Kidney capillary endothelial cell (primary cell): ENCODE measurements at places on chromosomes 7 and 10.
A peak's percentile ranks its signal among the peaks of the same experiment; 100 is the strongest.

GRCh38 chr10:22874189-22874854 is 53.5 kb upstream of the ARMC3 start:
- DNase-seq: no peak

DNA sequence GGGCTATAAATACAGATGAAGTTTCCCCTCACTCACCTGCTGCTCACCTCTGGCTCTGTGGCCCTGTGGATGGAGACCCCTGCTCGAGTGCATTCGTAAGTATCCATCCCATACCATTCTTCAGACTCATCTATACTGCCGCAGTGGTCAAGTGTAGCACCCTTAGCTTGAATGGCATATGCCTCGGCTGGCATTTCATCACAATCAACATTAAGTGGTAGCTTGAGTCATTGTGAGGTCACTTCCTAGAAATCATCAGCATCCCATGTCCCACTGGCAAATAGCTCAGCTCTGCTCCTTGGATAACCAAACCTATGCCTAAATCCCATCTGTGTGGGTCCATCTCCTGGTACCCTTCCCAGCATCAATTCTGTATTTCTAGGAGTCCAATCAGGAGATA is 38.2 kb downstream of the MDH2 start:
- DNase-seq: peak; percentile 58

DNA sequence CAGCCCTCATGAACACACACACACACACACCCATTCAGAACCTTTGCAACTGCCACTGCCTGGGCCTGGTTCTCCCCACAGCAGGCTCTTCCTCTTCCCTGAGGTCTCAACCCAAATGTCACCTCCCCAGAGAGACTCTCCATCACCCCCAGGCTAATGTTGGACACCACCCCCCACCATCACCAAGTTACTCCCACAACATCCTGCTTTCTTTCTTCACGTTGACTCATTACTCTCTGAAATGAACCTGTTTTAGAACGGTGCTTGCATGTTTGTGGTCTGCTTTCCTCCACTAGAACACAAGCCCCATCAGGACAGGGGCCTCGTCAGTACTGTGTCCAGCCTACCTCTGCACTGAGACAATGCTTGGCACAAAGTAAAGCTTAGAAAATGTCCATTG is 16.0 kb downstream of the AFAP1L2 start:
- DNase-seq: no peak

- DNase-seq: no peak
Observed at GRCh38 chr7:29397398-29397797, 166.2 kb upstream of the PRR15 start.

- no peak for DNase-seq
Observed at GRCh38 chr7:130385600-130386066, 5.3 kb downstream of the CPA1 start.

DNA sequence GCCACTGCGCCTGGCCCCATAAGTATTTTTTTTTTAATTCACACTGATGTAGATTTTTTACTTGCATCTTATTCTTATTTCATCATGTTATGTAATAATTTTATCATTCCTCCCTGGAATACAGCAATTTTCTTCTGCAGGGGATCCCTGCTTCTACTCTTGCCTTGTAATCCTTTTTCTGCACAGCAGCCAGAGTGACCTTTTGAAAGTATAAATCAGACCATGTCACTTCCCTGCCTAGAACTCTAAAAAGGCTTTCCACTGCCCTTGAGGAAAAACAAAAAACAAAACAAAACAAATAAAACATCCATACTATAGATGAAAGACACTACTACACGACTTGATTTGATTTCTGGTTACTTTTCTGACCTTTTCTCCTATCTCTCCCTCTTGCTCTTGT is 1334.7 kb downstream of the REEP3 start:
- DNase-seq: no peak

DNA sequence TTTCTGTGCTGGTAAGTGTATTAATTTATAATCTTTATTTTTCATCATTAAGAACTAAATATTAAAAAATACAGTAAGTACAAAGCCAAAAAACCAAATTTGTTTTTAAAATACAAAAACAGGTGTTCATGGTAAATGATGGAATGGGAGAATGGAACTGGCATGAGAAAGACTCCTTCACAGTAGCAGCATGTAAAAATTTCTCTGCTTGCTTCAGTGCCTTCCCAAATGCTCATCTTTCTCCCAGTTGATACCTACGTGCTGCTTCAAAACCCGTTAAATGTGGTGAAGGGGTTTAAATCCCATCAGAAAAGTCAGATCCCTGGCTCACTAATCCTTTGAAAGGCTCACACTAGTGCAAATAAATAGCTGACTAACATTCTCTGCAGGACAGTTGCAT is 4.2 kb downstream of the RNF133 start:
- DNase-seq: no peak

GRCh38 chr10:111455776-111456426 is 379.1 kb downstream of the ADRA2A start:
- no peak for DNase-seq

- no peak for DNase-seq
Observed at GRCh38 chr10:97740613-97741012, 3.7 kb downstream of the ZFYVE27 start.

DNA sequence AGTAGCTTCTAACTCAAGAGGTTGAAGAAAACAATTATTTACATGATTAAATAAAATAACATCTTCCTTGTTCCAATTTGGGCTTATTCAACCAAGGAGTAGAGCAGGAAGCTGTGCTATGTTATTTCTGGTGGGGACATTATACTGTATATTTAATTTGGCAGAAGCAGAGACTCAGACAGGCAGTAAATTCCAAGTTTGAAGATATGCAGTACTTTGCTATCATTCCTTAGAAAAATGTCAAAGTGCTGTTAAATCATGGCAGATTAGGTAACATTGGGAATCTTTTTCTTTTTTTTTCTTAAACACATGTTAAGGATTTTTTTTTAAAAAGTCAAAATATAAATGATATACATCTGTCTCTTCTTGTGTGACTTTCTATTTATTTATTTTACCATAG is 190.1 kb downstream of the SUGCT start:
- DNase-seq: no peak

GRCh38 chr7:35727571-35727970 is 32.6 kb upstream of the HERPUD2 start:
- no peak for DNase-seq

DNA sequence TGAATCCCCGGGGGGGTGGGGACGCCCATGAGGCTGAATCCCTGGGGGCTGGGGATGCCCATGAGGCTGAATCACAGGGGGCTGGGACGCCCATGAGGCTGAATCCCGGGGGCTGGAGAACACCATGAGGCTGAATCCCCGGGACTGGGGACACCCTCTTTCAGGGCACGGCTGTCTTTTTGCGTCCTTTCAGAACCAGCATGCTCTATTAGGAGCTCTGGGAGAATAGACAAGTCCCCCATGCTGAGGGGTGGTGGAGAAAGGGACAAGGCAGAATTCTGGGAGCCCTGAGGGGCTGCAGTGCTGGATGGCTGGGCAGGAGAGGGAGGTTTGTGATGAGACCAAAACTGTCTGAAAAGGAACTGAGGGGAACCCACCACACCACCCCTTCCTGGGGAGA is 257.3 kb upstream of the TCERG1L start:
- DNase-seq: no peak

DNA sequence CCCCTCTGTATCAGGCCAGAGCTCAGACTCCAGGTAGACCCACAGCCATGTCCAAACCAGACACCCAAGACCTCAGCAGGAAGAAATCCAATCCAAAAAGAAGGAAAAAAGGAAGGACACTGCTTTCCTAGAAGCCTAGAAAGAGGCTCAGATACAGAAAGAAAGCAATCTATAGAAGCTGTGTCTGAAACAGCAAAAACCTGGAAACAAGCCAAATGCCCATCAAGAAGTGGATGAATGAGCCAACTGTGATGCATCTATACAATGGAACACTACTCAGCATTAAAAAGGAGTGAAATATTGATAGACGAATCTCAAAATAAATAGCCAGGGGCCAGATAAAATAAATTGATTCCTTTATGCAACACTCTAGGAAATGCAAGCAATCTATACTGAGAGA is 31.6 kb downstream of the GRB10 start:
- DNase-seq: no peak

DNA sequence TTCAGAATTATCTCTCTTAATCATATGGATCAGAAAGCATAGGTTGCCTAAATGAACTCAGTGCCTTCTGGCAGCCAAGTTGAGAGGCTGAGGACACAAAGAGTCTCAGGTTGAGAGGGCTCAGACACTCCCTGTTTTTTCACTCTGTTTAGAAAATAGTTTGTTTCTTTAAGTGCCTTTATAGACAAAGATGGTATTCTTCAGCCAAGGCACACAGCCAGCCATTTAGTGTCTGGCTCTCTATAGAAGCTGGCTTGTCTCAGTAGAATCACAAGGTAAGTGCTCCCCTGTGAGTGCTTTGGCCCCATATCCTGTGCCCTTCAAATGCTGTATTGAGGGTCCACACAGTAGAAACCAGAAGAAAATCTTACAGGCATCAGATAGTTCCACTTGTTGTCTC is 3.6 kb downstream of the GPR158 start:
- DNase-seq: no peak

- no peak for DNase-seq
Observed at GRCh38 chr10:127576740-127577161, 27.6 kb downstream of the NPS start.

DNA sequence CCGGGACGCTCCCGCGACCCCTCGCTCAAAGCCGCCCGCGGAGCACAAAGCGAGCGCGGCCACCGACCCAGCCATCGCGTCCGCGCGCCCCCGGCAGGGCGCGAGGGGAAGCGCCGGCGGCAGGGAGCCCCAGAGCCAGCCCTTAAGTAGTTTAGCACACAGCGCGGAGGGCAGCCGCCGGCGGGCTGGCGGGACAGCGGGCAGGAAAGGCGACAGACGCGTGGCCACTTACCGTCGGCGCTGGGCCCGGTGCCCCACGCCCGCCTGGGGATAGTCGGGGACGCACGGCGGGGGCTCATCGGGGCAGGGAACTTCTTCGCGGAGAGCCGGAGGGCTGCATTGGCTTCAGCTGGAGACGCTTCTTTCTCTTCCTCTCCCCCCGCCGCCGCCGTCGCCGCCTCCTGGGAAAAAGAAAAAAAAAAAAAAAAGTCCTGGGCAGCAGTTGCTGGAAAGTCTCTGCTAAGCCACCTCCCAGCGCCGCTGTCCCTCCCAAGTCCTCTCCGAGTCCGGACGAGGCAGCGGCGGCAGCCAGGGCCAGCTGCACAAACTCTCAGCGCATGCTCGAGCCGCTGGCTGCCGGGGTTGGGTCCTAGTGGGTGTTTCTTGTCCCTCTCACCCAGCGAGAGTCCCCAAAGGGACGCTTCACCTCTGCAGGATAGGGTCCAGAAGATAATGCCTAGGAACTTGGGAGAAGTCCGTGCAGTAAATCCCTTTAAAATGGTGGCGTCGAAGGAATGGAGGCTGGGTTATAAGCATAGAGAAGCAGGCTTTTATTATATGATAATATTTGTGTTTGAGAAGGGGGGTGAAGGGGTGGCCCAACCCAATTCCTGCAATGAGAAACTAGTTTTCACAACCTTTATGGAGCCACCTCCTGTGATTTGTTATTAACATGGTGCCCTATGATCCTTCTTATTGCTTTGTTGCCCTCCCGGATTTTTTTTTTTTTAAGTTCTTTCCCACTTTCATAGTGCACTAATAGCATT is at the start of gene TSPAN12:
TSPAN12 (minus strand) TSS at position 557 of the 986 bp plus-strand sequence. CDS start 1,381 bp downstream, outside the sequence.
- DNase-seq: peak; percentile 74

- peak; percentile 64 for DNase-seq
Observed at GRCh38 chr10:97081621-97082235, 104.0 kb downstream of the SLIT1 start.

- DNase-seq: no peak
Observed at GRCh38 chr10:78656417-78657162, 412.2 kb upstream of the ZMIZ1 start.

- DNase-seq: no peak
Observed at GRCh38 chr10:110783509-110784107, 88.1 kb upstream of the PDCD4 start.

DNA sequence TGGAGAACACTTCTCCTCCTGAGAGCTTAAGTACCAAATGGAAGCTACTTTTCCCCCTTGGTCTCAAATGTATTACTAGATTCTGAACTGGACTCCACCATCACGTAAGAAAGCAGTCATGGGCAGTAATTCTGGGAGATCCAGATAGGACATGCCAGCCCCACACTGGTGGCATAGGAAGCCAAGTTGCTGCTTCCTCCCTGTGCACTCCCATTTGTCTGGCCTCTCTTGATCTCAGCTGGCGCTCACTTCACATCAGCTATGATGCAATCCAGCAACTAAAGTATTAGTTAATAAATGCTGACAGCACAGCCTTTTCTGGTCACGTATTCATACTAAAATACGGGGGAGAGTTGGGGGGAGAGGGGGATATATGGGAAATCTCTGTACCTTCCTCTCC is 3.4 kb upstream of the IL6 start:
- DNase-seq: no peak

DNA sequence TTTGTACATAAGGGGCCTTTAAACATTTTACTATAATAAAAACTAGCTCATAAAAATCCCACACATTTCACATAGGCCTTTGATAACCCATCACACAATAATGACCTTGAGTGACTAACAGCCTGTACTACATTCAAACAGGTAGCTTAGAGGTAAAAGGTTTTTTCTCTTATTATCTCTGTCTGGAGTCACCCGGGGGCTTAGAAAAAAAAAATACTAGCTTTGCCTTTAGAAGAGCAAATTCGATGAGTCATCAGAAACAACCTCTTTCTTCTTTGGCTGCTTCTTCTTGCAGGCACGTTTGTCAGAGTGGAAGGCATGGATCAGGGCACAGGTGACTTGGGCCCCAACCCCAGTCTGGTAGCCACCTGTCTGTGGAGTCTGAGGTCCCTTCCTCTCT is 43.4 kb upstream of the ADO start:
- peak; percentile 30 for DNase-seq

- no peak for DNase-seq
Observed at GRCh38 chr7:17022920-17023319, 141.1 kb upstream of the AGR3 start.

GRCh38 chr7:36810032-36810431 is 85.7 kb upstream of the AOAH start:
- DNase-seq: no peak

GRCh38 chr10:68560186-68560942 is at the start of gene TET1:
Gene TET1, plus strand, starts transcription at chr10:68560337. Its CDS starts 12,002 bp downstream, at chr10:68572339.
- no peak for DNase-seq

GRCh38 chr10:46248651-46249146 is 38.1 kb upstream of the ANTXRL start:
- DNase-seq: no peak

- no peak for DNase-seq
Observed at GRCh38 chr7:38704751-38705150, 73.6 kb upstream of the AMPH start.

- no peak for DNase-seq
Observed at GRCh38 chr7:129713544-129713943, 102.0 kb downstream of the NRF1 start.

DNA sequence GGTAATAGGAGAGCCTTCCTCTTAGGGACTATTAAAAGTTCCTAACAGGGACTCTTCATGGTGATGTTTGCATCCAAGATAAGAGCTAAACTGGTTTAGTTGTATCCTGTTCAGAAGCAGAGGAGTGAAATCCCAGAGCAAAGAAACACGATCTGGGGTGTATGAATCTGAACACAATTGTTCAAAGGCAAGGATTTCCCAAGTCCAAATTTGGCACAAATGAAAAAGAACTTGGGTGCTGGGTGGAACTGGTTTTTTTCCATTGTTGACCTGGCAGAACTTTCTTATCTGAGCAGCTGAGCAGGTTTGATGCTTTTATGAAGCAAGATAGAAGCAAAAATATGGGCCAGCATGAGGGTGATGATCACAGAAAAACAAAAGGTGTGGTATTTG is 6.0 kb downstream of the AGFG2 start:
- DNase-seq: no peak
